Left colon (tissue), 2 donors: ENCODE measurements at places on chromosomes 3 and 15. TPM values are rescaled to one million over a fixed set of nuclear protein-coding genes. Genes with fewer than 3 reads are reported as not detected.

PSMA4 gene
- total RNA-seq = 127 TPM

TM4SF18 gene
- 2.0 TPM for total RNA-seq

FOXB1 gene
- total RNA-seq = not detected

CNTN4 gene
- total RNA-seq = 16.8 TPM

SLC6A20 gene
- 2.4 TPM for total RNA-seq

CTXND1 gene
- total RNA-seq = 0.15 TPM

VPS13C gene
- total RNA-seq = 57.2 TPM

FRMD5 gene
- 1.6 TPM for total RNA-seq

TM6SF1 gene
- 2.0 TPM for total RNA-seq

GABRB3 gene
- 5.5 TPM for total RNA-seq

UPK1B gene
- total RNA-seq = not detected

RYK gene
- total RNA-seq = 38.5 TPM

MESP2 gene
- 0.84 TPM for total RNA-seq

SI gene
- total RNA-seq = 53.2 TPM

SAMD7 gene
- not detected for total RNA-seq

CFAP20DC gene
- 1.6 TPM for total RNA-seq

SLC28A1 gene
- total RNA-seq = not detected

SLC24A5 gene
- total RNA-seq = not detected

MAGI1 gene
- 45.9 TPM for total RNA-seq

RTP1 gene
- total RNA-seq = not detected

ADGRG7 gene
- 11.7 TPM for total RNA-seq

GPR171 gene
- 1.9 TPM for total RNA-seq

SCN11A gene
- total RNA-seq = 0.12 TPM

ACKR2 gene
- total RNA-seq = 4.9 TPM

CIB2 gene
- total RNA-seq = 19.7 TPM

PIK3R4 gene
- 21.2 TPM for total RNA-seq

NEO1 gene
- 202 TPM for total RNA-seq

STAC gene
- total RNA-seq = 0.78 TPM

SLC22A13 gene
- 0.61 TPM for total RNA-seq

SNAPC5 gene
- total RNA-seq = 19.2 TPM

FBN1 gene
- 10.7 TPM for total RNA-seq

KBTBD13 gene
- total RNA-seq = 0.08 TPM

CPN2 gene
- total RNA-seq = not detected

XCR1 gene
- 0.64 TPM for total RNA-seq

TRH gene
- not detected for total RNA-seq

CFAP100 gene
- not detected for total RNA-seq

WNT5A gene
- 4.0 TPM for total RNA-seq

CLEC3B gene
- 19.2 TPM for total RNA-seq

RBP2 gene
- 1.3 TPM for total RNA-seq

IQCH gene
- 1.8 TPM for total RNA-seq

SOX2 gene
- total RNA-seq = 0.42 TPM

ST8SIA2 gene
- 0.81 TPM for total RNA-seq

ASB14 gene
- not detected for total RNA-seq

HEMK1 gene
- 24.8 TPM for total RNA-seq

IL16 gene
- total RNA-seq = 9.2 TPM
